ENCODE measurements at places on chromosomes 3 and 15.

- DNase-seq: peak; percentile 3
Measured at GRCh38 chr15:37289109-37289765, 188.9 kb upstream of the MEIS2 start.

DNA sequence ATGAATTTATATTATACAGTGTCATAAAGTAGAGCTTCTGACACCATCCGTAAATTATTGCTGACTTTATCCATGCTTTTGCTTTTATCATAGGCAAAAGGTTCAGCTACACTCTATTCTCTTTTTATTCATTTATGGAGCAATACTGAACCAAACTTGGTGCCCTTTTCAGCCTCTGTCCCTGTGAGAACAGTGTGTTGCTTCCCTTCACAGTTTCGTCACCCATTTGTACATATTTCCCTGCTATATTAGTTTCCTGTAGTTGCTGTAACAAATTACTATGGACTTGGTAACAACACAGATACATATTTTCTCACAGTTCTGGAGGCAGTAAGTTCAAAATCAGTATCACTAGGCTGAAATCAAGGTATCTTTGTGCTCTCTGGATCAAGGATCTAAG is 2.8 kb upstream of the RPL24 start:
- no peak for DNase-seq

DNA sequence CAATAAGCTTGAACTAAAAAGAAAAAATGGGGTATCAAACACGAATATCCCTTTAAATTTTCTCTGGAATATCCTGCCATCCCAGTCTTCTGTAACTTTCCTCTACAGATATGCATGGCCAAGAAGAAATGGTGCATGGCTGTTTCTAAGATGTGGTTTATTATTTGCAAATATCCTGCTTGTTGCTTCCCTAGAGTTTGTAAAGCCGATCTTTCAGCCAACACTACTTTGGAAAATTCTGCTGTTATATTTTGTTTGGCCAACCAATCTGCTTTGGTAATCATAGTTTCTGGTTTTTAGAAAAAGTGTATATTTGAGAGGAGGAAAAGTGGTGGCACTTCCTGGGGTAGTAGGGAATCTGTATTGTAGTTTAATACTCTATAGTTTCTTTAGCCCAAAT is 13.9 kb downstream of the PHLDB2 start:
- DNase-seq: no peak

DNA sequence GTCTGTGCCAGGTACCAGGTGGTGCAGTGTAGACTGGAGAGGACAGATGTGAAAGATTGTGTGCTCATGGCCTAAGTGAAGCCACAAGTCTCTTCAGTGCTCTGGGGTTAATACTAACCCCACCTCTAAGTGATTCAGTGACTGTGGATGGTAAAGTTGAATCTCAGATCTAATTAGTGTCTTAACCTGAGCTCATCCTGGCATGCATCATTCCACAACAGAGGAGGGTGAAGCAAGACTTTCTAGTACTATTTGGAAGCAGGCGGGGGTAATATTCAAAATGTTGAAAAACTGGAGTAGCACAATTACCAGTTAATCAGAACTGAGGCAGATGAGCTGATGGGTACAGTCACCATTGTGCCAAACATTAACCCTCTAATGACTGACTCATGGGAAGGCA is 2.8 kb upstream of the MESD start:
- DNase-seq: no peak

All from NCI-H1417 treated with DMSO at 0.1 percent for 48 hours (cell line).